NCI-H2029 treated with DMSO at 0.1 percent for 48 hours (cell line): ENCODE measurements at places on chromosomes 7 and 10.

DNA sequence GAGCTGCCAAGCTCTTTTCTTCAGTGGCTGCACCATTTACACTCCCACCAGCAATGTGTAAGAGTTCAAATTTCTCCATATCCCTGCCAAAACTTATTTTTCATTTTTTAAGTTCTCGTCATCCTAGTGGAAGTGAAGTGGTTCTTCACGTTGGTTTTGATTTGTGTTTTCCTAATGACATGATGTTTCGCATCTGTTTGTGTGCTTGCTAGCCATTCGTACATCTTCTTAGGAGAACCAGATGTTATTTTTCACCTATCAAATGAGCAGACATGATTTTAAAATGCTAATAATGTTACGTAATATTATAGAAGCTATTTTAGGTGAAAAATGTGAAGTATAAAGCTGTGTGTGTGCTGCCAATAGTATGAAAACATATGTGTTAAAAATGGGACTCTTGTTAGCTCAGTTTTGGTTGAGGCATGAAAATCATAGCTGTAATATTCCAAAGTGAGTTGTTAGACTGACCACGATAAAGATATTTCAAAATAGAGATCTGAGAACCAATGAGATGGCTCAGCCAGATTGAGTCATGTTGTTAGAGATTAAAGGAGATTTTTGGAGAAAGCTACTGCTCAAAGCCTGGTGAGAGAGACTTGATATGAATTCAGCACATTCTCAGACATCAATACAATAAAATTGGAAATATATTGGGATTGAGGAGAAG, 25.9 kb upstream of the GALNT11 start:
- no peak for DNase-seq

GRCh38 chr7:128108641-128109423, 77.6 kb upstream of the LRRC4 start:
- no peak for DNase-seq

DNA sequence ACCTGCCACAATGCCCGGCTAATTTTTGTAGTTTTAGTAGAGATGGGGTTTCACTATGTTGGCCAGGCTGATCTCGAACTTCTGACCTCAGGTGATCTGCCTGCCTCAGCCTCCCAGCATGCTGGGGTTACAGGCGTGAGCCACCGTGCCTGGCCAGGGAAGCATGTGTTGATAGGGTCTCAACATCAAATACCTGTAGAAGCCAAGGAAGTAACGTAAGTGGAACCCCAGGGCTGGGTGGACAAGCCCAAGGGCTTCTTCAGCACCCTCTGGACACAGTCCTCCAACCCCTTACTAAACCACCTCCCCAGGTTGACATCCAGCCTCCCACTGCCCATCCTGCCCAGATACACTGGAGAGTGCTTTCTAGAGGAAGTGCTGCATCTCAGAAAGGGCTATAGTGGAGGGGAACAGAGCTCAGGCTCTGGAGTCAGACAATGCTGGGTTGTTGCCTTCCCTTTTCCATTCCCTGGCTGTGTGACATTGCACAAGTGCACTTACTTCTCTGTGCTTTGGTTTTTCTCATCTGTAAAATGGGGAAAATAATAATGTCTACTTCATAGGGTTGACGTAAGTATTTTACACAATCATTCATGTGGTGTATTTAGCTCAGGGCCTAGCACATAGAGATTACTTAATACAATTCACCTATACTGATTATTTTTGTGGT, 73.9 kb upstream of the KAT6B start:
- DNase-seq = no peak

GRCh38 chr10:118503192-118503591, 92.3 kb downstream of the PRLHR start:
- DNase-seq = no peak

- no peak for DNase-seq
Measured at GRCh38 chr7:115491744-115492380, 538.7 kb downstream of the TFEC start.

GRCh38 chr10:88725798-88726197, 19.7 kb downstream of the LIPK start:
- no peak for DNase-seq

- DNase-seq = no peak
Measured at GRCh38 chr7:22549667-22550513, 49.9 kb upstream of the STEAP1B start.

DNA sequence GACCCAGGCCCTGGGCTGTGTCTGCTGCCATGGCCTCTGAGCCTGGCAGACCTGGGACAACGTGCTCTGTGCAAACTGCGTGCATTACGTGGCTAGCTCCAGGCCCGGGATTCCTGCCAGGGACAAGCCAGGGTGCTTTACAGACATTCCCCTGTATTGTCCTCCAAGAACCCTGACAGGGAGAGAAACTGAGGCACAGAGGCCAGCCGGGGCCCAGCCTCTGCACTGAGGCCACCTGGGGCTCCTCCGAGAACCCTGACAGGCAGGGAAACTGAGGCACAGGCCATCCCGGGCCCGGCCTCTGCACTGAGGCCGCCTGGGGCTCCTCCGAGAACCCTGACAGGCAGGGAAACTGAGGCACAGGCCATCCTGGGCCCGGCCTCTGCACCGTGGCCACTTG, 64.9 kb downstream of the CFAP46 start:
- no peak for DNase-seq

DNA sequence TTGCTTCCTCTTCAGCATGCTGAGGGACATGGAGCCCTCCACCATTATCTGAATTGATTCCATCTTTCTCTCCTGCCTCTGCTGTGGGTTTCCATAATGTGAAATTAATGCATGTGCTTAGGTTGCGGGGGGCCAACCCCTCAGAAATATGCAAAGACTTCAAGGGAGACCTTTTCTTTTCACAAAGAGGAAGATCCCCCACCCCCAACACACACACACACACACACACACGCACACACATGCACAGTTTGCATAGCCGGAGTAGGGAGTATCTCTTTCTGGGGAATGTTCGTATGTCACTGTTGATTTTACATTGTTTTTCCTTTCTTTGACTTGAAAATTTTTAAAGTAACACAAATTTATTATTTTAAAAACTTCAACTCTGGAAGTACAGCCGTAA, 193.5 kb downstream of the MGMT start:
- DNase-seq = no peak

DNA sequence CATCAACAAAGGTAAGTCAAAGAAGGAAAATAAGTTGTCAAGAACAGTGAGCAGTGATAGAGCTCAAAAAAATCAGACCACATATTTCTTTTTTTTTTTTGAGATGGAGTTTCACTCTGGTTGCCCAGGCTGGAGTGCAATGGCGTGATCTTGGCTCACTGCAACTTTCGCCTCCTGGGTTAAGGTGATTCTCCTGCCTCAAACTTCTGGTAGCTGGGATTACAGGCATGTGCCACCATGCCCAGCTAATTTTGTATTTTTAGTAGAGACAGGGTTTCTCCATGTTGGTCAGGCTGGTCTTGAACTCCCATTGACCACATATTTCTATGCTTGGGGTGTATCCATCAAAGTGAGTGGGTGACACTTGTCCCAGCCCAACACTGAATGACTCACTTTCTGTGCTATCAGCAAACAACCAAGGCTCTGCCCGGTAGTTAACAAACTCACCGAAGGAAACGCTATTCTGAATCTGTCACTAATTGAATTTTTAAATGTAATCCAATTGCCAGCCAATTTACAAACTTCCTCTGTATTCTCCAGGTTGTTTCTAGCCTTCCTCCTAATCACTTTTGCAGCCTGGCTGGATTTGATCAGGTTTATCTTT, 19.6 kb upstream of the SMNDC1 start:
- no peak for DNase-seq

DNA sequence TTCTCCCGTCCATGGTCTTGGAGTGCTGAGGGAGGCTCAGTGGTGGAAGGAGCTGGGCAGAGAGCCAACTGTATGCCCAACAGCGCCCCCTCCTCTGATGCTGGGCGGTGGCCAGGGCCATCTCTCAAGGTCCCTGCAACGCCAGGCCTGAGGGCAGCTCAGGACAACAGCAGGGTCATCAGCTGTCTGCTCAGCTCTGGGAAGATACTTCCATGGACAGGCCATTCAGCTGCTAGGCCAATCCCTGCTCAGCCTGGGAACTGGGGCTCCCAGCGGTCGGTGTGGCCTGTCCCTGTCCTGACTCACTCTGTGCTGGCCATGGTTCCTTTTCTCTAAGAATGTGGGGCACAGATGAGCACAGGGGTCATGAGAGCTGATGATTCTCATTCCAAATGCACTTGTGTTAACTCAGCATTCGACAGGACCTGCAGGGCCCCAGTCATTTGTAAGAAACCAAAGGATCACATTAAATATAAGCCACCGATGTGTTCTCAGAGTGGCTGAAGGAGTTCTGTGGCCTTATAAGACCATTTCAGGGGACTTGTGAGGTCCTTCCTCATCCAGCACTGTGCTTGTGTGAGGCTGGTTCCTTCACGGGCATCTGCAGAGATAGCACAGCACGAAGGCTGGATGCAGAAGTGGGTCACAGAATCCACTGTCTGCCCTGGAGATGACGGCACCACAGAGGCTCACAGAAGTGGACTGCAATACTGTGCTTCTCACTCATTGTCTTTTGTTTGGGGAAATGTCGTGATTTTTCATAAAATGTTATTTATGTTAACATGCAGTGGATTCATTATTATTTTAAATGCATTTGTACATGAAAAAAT, 73.0 kb downstream of the ADCY1 start:
- no peak for DNase-seq

DNA sequence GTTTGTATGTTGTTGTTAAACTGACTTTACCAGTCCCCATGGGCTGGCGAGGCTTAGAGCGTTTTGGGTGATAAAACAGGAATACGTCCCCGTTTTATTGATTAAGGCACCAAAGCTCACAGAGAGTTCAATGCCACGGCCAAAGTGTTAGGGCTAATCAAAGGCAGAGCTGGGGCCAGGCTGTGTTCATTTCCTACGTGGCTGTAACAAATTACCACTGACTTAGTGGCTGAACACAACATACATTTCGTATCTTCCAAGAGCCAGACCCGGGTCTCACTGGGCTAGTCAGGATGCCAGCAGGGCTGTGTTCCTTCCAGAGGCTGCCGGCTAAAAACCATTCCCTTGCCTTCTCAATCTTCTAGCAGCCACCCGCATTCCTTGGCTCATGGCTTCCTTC, 94.4 kb upstream of the HABP2 start:
- DNase-seq = no peak

- DNase-seq = no peak
Measured at GRCh38 chr7:134528749-134529148, 1.4 kb downstream of the AKR1B10 start.

DNA sequence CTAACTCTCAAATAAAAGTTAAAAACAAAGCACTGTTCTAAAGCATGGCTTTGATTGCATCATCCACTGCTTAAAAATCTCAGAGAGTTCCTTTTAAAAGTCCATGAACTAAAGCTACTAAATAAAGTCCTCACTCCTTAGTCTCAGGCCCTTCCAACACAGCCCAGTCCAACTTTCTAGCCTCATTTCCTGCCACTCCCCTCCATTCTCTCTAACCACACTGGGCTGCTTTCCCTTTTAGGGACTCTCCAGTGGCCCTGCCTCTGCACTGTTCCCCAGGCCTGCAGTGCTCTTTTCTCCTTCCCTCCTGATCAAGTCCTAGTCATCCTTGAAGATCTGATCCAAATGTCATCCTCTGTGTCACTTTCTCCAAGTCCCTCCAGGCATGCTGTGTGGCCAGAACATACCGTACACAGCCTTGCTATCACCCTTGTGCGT, 56.9 kb upstream of the PPP1R3C start:
- DNase-seq = no peak

- no peak for DNase-seq
Measured at GRCh38 chr7:107029061-107029763, 15.3 kb upstream of the PRKAR2B start.

DNA sequence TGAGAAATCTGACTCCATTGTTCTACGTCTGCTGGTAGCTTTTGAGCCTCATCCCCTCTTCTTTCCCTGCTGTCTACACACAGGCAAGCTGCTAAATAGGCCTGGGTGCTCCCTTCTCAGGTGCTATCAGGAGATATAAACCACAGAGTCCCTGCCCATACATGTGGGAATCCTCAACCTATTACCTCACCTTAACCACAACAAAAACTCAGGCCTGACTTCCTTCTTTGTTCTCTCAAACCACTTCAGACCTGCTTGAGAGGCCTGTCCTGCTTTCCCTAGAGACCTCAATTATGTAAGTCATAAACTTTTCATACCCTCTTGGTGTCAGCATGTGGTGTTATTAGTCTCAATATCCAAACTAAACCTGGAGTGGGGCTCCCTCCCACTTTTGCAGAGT, 75.0 kb upstream of the MAGI2 start:
- peak; percentile 16 for DNase-seq

- no peak for DNase-seq
Measured at GRCh38 chr10:132904181-132904813, 38.1 kb downstream of the CFAP46 start.

DNA sequence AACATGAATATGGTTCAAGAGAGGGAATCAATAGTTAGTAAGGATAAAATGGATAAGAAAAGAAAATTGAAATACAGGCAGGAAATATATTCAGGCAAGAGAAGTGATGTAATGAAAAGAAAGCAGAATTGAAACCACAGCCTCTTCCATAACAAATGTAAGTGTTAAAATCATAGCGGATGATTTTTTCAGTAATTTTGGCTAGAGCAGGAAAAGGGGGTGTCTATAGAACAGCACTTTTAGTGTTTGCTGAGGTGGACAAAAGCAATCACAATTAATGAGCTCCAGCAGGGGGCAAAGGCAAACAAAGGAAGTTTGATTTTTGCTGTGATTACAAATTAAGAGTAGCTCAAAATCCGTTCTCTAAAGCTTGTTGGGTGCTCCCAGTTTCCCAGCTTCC, 79.0 kb downstream of the TRIL start:
- DNase-seq = no peak

DNA sequence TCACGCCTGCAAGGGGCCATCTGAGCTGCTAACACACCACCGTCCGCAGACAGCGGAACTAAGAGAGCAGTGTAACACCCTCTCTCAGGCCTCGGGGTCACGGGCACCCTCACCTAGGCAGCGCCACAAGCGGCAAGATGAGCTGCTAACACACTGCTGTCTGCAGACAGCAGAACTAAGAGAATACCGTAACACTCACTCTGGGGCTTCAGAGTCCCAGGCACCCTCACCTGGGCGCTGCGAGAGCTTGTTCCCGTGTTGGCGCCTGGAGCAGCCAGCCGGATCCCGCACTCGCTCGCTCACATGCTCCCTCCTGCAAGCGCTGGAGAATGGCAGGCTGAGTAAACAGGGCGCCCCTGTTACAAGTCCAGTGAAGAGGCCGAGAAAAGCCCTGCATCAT, 160.2 kb downstream of the SRPK2 start:
- DNase-seq = no peak

- DNase-seq = no peak
Measured at GRCh38 chr7:28941633-28942032, 16.5 kb downstream of the TRIL start.

GRCh38 chr10:84706875-84707274, 378.5 kb downstream of the CCSER2 start:
- DNase-seq = no peak

DNA sequence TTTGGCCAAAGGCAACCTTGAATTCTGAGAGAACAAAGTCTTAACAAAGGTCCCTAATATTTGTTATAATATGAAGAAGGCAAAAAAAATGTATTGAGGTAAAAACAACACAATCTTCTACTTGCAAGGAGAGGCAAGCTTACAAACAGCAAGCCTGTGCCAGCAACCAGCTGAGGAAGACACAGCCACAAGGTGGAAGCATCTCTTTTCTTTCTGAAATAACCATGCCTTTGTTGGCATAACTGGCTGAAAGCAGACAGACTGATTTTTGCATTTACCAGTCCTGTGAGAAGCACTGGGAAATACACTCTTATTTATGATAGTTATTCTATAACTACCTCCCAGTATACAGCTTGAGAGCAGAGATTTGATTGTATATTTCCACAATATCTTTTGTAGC, 292.0 kb downstream of the PHTF2 start:
- no peak for DNase-seq
